Psoas muscle (tissue), 8 donors: ENCODE measurements at places on chromosomes 5 and 9. TPM values are rescaled to one million over a fixed set of nuclear protein-coding genes. Genes with fewer than 3 reads are reported as not detected.

Gene ANKDD1B
- total RNA-seq = not detected

Gene NRG2
- total RNA-seq = 2.6 TPM

Gene DBH
- total RNA-seq = not detected

Gene CAPSL
- not detected for total RNA-seq

Gene INSL4
- not detected for total RNA-seq

Gene C5orf52
- not detected for total RNA-seq

Gene CD72
- 0.57 TPM for total RNA-seq

Gene ANKRD31
- 0.04 TPM for total RNA-seq

Gene LRRC19
- not detected for total RNA-seq

Gene OTP
- not detected for total RNA-seq

Gene SPATA31A3
- total RNA-seq = not detected

Gene DNAI1
- not detected for total RNA-seq

Gene F2RL1
- 0.17 TPM for total RNA-seq

Gene HRH2
- 7.0 TPM for total RNA-seq

Gene TMCO6
- 4.0 TPM for total RNA-seq

Gene TNFSF15
- total RNA-seq = 0.13 TPM

Gene RANBP6
- 16.3 TPM for total RNA-seq

Gene IRGM
- total RNA-seq = not detected

Gene ITK
- total RNA-seq = 0.28 TPM

Gene TAF11L2
- not detected for total RNA-seq

Gene SIGMAR1
- total RNA-seq = 13.5 TPM

Gene NR5A1
- total RNA-seq = not detected
